ENCODE measurements at places on chromosomes 3 and 15.

DNA sequence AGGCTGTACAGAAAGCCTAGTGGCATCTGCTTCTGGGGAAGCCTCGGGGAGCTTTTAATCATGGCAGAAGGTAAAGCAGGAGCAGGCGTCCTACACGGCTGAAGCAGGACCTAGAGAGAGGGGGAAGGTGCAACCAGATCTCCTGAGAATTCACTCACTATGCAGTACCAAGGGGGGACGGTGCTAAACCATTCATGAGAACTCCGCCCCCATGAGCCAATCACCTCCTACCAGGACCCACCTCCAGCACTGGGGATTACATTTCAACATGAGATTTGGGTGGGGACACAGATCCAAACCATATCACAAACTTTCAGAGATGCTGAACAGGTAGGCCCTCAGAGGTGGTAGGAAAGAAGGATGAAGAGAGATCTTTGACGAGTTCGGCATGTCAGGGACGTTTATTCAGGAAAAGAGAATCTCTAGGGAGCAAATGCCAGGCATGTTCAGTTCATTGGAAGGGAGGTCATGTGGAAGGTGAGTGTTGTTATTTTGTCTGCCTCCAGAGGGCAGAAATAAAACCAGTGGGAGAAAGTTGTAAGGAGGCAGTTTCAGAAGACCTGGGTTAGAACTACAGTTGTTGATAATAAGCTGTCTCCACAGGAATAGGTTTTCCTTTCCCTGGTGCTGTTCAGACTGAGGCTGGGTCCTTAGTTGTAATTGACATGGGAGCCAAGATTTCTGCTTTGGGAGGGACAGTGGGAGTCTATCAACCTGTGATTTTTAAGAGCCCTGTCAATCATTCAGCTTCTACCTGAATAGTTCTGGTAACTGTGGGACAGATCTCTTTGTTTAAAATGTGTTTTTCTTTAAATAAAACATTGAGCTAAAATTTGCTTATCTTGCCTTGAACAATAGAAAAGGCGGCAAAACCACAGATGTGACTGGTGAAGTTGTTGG lies 4.3 kb upstream of the FNDC3B start:
- DNase-seq, result no peak

- DNase-seq, result no peak
Observed at GRCh38 chr3:126636436-126636835, 18.5 kb downstream of the TXNRD3 start.

DNA sequence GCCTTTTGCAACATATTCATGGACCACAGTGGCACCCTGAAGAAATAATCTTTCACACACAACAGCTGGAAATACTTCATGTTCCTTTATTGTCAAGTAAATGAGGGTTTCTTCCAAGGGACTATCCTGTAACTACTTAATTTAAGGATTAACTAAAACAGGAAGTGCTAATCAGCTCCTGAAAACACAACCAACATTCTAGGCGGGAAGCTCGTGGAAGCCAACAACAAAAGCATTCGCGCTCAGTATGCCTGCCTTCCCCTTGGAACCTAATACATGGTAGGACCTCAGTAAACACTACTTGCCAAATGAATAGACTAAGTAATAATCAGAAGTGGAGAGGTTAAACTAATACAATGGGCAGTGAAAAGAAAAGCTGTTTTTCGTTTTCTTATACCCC lies 300.9 kb downstream of the RORA start:
- DNase-seq, result peak; percentile 47

GRCh38 chr15:57216288-57216687 lies 160.0 kb upstream of the CGNL1 start:
- DNase-seq, result no peak

- DNase-seq, result no peak
Observed at GRCh38 chr3:9712415-9712814, 8.8 kb downstream of the CPNE9 start.

DNA sequence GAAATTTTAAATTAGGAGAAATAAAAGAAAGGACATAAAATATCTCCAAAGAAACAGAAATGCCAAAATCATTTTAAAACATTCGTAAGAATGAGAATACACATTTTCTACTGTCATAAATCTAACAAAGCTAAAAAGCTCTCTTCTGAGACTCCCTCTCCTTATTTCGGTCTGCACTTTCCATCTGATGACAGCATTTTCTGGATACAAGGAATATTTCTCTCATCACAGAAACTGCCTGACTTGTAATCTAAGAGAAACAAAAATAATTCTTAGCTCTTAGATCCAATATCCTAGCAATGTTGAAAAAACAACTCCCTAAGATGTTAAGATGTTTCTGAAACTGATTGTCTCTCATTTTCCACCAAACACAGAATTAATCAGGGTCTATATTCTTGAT lies 93.5 kb downstream of the PEAK1 start:
- no peak for DNase-seq

DNA sequence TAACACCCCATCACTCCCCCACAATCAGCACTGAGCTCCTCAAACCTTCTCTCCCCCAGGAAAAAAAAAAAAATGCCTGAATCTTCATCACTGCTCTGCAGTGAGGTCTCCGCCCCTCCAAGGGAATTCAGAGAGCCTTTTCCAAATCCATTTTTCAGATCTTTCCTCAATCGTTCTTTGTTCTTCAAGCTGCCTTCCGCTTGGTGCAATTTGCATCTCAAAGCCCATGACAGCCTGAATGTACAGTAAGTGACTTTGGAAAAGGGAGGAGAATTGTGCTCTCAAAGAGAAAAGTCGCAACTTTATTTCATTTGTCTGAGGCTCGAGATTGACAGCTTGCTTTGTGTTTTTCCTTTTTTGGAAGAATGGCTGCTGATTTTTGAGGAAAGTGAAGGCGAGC lies 75.0 kb downstream of the CORO2B start:
- DNase-seq, result no peak

- DNase-seq, result no peak
Observed at GRCh38 chr15:29130476-29130875, 139.1 kb downstream of the NSMCE3 start.

DNA sequence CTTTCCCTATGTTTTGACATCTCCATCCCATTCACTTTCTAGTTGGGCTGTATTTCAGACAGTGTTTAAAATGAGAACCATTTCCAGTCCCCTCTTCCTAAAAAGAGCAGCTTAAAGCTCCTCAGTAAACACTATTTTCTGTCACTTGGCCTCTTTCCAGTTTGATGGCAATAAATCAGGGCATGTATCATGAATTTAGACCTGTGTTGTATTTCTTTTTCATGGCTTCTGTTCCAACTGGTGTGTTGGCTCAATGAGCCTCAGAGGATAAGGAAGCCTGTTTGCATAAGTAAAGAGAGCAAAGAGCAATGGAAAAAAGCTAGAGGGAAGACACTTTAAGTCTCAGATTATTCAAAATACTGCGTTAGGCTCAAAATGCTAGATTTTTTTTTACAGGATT lies 7.2 kb downstream of the CCDC80 start:
- no peak for DNase-seq

DNA sequence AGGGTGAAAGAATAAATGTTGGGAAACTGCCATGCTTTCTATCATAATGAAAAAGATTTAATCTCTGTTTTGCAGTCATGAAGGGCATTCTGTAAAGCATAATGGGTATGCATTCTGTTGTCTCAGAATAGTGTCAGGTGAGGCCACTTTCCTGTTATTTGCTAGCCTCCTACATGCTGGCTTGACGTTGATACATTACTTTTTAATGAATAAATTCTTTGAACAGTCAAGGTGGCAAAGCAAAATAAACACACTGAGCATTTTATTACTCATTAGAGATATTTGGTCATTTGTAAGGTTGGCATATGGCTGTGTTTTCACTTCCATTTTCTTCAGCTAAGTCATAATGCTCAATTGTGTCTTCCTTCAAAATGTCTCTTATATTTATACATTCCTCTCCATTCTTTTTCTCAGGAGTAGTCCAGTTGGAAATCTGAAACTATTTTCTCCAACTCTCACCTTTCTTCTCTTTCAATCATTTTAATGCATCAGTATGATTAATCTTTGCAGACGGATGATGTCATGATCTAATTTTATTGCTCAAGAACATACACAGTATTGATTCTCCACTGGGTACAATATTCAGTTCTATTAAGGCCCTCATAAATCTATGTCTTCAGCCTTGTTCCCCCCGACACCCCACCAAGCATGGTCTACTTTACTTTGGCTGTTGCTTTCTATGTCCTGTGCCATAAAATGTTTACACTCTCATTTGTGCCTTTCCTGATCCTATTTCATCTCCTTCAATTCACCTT lies 290.7 kb downstream of the GBE1 start:
- DNase-seq, result no peak

Data from NT2/D1 (cell line).